Activated naive CD4-positive, alpha-beta T cell treated with anti-CD3 and anti-CD28 coated beads for 36 hours (primary cell): ENCODE measurements at places on chromosomes 7 and 10. TPM values are rescaled to one million over a fixed set of nuclear protein-coding genes. Genes with fewer than 3 reads are reported as not detected.

Gene NRG3
- total RNA-seq = not detected

- H3K27ac ChIP-seq = no peak overlapping the region
- H3K4me1 ChIP-seq = peaks cover 10% of the 10 kb centered on the region
- no peaks in the 10 kb centered on the region for H3K36me3 ChIP-seq
- no peak for DNase-seq
- H3K27me3 ChIP-seq = peaks cover 35% of the 10 kb centered on the region
These were observed 7.6 kb upstream of the KCP start for GRCh38 chr7:128918016-128918665.

Gene NYAP1
- total RNA-seq = 0.17 TPM

- H3K36me3 ChIP-seq = no peaks in the 10 kb centered on the region
- no peaks in the 10 kb centered on the region for H3K4me1 ChIP-seq
- H3K27me3 ChIP-seq = peaks cover 2% of the 10 kb centered on the region
These were observed 69.7 kb downstream of the MRC1 start for GRCh38 chr10:17878896-17879295.

Gene MYO3A
- total RNA-seq = not detected

DNA sequence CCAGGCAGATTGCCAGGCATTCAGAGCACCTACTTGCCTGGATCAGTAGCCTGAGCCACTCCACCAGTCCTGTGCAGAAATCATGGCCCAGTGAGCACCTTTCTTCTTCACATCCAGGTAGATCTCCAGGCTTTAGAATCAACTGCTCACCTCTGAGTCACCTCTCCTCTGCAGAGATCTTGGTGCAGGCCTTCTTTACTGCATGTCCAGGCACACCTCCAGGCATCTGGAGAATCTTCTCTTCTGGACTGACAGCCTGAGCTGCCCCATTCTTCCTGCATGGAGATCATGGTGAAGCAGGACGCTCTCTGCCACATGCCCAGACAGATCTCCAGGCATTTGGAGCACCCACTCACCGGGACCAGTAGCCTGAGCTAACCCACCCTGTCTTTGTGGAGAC is 894.5 kb upstream of the MBL2 start:
- no peak overlapping the region for H3K4me3 ChIP-seq
- H3K4me1 ChIP-seq = no peaks in the 10 kb centered on the region
- DNase-seq = no peak
- H3K36me3 ChIP-seq = no peaks in the 10 kb centered on the region
- H3K27ac ChIP-seq = no peak overlapping the region

Gene OR13A1
- not detected for total RNA-seq
